HCEC 1CT (cell line): ENCODE measurements at places on chromosomes 1 and 21.

DNA sequence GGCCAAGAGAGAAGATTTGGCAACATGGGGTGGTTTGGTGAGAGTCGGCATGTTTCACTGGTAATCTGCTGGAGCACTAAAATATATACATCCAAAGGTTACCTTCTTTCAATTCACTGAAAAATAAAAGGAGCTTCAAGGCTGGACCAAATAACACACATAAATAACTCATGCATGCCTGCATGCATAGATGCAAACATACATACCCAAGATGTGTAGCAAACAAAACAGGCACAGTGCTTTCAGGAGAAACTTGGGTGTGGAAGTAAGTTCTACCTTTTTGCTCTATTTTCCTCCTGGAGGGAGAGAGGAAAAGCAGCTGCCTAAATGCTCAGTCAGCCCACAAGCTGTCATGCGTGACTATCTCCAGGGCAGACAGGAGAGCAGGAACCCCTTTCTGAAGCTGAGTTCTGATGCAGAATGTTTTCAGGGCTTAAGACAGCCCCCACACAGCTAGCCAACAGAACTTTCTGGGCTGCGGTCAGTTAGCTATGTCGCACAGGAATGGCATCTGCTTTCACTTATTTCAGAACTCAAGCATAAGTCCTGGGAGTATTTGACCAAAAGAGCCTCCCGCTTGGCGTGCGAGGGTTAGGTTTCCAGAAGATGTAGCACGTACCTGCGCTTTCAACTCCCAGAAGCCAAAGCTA lies 166.2 kb downstream of the TOMM20 start:
- peak; percentile 96 for DNase-seq

- no peak for DNase-seq
These were observed 124.0 kb downstream of the DMRTB1 start for GRCh38 chr1:53583021-53583867.

DNA sequence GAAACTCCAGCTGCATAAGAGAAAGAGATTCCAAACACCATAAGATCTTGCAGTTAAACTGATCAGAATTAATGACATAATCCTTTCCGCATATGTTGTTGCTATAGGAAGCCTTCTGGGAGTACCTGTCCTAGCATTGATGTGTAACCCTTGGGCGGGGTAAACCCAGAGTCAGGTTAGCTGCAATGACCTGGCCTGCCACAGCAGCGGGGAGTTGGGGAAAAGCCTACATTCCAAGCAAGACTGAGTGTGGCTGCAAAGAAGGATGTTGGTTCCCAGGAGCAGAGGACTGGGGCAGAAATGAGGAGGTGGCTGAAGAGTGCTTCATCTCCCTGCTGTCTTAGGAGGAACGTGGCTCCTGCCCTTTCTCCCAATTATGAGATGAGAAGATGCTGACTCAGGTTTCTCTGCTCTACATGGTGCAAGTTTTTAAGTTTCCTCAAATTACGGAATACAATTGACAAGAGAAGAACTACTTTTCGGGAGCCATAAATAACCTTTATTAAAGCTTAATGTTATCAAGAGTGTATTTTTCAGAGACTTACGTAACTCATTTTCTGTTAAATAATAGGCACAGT lies 142.1 kb downstream of the RYR2 start:
- no peak for DNase-seq

- no peak for DNase-seq
These were observed 13.5 kb downstream of the ADAMTSL4 start for GRCh38 chr1:150562446-150563339.

- peak; percentile 38 for DNase-seq
These were observed 70.8 kb upstream of the LBR start for GRCh38 chr1:225498549-225499136.

DNA sequence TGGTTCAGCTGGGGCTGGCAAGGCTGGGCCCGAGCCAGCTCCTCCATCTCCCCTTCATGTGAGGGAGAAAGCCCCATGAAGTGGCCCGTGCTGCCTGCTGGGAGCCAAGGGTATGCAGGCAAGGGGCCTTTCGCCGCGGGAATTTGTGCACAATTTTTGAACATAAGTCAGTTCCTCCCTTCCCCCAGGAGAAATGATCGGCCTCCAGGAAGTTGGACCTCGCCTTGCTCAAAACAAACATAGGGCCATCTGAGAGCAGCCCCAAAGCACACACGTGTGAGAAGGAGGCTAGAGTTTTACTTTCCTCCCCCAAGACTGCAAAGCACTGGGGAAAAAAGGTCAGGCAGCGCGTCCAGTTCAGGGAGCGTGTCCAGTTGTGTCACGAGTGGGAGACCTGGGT lies 64.7 kb downstream of the PRDM16 start:
- DNase-seq, result no peak
